Stimulated activated CD4-positive, alpha-beta T cell treated with anti-CD3 and anti-CD28 coated beads, TNF-alpha, amount 100 ng/mL, for 48 hours (primary cell): ENCODE measurements at places on chromosomes 2 and 18.

- no peak for DNase-seq
These were observed 17.6 kb upstream of the DNER start for GRCh38 chr2:229731916-229732315.

- no peak for DNase-seq
These were observed 106.3 kb upstream of the SEC11C start for GRCh38 chr18:59033359-59033758.

DNA sequence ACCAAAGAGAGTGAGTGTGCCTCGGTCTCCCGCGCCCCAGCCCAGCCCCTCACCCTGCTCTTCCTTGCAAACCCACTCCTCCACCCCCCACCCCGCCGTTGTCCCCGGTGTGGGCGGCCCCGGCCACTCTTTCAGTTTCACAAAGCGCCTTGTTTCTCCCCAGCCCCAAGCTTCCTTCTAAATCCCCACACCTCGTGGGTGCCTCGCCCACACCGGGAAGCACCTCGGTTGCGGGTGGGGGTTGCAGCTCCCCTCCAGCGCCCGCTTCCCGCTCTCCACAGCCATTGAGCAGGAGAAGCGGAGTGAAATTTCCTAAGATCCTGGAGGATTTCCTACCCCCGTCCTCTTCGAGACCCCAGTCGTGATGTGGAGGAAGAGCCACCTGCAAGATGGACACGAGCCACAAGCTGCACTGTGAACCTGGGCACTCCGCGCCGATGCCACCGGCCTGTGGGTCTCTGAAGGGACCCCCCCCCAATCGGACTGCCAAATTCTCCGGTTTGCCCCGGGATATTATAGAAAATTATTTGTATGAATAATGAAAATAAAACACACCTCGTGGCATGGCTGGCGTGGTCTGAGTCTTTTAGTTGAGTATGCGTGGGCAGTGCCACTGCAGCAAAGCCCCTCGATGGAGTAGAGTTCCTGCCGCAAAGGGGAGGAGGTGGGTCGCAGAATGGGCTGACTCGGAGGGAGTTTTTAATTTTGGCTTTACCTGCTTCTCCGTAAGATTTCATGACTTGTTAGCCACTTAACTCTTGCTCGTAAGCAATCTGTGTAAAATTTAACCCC lies 848 bp downstream of the TMSB10 start:
- DNase-seq, result no peak

DNA sequence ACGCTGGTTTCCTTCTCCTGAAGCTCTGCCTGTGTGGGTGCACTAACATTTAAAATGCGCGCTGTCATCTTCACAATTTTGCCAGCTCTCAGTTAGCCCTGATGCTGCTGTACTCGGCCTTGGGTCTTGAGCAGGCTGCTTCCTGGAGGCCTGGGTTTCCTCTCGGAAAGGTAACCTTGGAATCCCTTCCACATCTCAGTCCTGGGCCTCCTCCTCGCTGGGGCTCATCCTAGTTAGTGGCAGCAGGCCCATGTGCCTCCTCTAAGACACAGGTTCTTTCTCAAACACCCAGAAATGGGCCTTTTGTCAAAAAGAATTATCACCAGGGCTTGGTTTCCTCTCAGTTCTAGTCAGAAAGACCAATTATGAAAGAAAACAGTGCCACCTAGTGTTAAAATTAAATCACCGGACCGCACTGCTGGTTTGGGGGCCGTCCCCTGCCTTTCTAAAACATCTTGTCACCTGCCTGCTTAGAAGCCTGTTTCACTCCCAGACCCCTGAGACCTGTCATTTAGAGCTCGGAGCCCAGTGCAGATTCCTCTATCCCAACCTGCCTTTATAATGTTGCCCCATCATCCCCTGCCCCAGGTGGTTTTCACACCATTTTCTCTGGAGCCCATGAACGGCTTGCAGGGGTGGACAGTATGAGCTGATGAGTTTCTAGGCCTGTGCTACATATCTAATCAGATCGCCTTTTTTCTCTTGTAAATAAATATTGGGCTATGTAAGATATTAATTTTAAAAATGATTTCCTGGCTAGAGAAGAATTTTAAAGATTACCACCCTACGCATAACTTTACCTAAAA lies 42.4 kb downstream of the HK2 start:
- no peak for DNase-seq

DNA sequence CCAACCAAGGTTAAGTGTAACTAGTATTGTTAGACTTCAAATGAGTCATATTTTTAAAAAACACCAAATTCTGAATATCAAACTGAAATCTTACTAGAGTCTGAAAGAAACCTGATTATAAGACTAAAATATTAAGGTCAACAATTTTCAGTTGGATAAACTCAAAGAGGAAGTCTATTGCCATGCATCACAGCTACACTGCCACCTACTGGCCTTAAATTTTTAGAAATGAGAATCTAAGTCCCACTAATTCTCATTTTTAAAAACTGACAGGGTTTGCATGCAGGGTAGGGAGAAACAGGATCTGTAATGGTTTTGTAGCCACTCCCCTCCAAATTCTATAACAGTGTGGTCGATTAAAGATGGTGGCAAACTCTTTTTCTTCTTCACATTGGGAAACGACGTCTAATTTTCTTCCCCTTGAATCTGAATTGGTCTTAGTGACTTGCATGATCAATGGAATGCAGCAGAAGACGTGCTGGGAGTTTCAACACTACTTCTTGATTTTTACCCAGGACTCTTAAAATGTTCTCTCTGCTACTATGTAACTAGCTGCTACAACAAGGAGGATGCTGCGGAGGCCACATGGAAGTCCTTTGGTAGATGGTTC lies 176.1 kb upstream of the SESTD1 start:
- DNase-seq, result no peak

DNA sequence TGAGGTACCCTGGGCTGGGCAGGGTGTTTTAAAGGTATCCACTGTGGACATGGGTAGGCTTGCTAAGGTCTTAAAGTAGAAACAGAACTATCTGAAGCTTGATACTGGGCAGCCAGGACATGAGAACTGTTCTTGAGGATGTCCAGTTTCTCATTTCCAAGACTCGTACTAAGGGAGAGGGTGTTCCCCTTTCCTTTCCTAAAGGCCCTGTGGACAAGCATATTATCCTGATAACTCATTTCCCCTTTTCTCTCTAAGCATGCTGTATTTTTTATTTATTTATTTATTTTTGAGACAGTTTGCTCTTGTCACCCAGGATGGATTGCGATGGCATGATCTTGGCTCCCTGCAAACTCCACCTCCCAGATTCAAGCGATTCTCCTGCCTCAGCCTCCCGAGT lies 273.6 kb downstream of the PRKCE start:
- DNase-seq, result no peak

DNA sequence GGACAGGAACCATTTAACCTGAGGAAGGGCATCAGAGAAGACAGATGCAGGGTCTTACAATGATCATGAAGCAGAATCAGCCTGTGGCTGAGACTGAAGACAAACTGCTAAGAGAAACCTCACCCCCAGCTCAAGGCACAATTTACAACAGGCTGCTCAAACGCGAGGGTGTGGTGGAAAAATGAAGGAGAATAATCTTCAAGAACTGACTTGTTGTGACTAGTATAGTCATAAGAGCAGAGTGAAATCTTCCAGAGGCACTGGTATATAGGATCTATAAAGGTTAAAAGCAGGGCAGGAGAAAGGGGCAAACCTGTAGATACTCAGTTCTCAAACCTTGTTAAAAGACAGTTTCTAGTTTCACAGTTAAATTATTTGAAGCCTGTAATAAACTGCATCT lies 1155.8 kb upstream of the TMEFF2 start:
- DNase-seq, result no peak

DNA sequence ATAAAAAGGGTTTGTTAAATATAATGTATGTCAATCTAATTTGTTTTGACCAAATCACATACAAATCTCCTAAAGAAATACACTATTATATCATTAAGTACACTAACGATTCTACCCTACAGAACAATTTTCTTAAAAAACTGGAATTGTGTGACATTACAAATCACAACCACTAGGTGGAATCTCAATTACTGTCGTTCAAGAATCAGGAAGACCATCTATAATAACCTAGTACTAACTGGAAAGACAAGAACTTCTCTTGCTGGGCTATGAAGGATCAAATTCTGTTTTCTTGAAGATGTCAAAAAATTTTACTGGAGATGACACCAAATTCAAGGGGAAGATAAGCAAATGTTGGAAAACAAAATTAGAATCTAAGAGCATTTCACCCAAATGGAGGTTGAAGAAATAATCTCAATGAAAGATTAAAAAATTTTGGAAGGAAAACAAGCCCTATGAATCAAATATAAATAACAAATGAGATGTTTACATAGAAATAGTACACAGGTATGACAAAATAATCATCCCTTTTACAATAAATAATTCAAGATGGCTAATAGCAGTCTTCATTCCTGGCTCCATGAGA lies 110.9 kb downstream of the STK39 start:
- DNase-seq, result no peak

GRCh38 chr2:16638946-16639345 lies 26.7 kb downstream of the CYRIA start:
- DNase-seq, result no peak

- no peak for DNase-seq
These were observed 103.6 kb upstream of the CELF4 start for GRCh38 chr18:37668971-37669747.

DNA sequence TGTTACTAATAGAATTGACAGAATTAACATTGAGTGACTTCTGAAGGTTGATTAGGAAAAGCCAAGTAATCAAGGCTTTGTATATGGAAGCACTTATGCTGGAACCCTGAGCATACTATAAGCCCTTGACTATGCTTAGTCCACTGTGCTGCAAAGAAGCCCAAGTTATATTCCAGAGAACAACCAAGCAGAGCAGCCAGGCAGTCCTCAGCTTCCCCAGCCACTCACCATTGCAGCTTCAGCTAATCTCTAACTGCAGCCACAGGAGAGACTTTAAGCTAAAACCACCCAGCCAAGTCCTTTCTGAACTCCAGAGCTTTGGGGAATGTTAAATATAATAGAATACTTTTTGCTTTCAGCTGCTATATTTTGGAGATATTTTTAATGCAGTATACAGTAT lies 164.4 kb upstream of the VWC2L start:
- DNase-seq, result no peak

GRCh38 chr18:38900445-38900844 lies 1334.8 kb upstream of the CELF4 start:
- DNase-seq, result no peak

GRCh38 chr2:64212801-64213321 lies 68.6 kb upstream of the PELI1 start:
- DNase-seq, result peak; percentile 43

DNA sequence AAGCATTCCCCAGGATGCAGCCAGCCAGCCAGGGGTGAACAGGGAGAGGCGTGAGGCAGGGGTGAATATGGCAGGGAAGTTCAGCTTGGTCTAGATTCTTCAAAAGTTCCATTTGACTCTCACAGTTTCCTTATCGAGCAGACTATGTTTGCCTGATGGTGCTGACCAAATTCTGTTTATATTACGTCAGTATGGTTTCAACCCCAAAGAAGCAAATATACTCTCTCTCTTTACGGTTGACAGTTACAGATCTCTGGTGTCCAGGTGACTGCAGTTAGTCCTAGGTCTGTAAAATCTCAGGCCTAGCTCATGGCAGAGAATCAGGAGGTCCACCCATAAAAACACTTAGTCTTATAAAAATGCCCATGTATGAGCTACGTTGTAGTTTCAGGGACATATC lies 38.3 kb upstream of the DNMT3A start:
- no peak for DNase-seq

DNA sequence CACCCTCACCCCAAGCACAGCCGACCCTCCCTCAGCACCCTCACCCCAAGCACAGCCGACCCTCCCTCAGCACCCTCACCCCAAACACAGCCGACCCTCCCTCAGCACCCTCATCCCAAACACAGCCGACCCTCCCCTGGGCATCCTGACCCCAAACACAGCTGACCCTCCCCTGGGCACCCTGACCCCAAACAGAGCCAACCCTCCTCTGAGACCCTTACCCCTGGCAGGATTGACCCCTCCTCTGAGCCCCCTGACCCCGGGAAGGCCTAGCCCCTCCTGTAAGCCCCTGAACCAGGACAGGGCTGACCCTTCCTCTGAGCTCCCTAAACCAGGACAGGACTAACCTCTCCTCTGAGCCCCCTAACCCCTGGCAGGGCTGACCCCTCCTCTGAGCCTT lies 84.4 kb upstream of the RAB6C start:
- DNase-seq, result no peak

DNA sequence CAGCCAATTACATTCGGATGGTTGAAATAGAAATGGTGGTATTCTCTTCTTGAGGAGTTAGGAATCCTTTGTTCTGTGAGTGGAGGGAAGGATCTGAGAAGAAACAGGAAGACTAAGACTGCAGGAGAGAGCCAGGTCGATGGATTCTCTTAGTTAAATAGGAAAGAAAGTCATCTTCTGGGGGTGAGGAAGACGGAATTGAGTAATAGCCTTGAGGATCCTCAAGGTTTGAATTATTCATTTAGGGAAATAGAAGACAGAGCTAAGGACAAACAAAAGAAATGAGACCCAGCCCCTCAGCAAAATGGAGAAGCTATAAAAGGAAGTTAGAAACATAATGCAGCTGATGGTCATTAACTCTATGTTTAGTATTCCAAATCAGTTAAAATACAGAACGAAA lies 1.8 kb downstream of the LAPTM4A start:
- no peak for DNase-seq
